ENCODE measurements at places on chromosomes 16 and 17.

GRCh38 chr17:5582209-5583185 lies 1.8 kb downstream of the NLRP1 start:
- H3K36me3 ChIP-seq, result peaks cover 4% of the 10 kb centered on the region
- no peak for DNase-seq
- no peak overlapping the region for H3K4me3 ChIP-seq
- no peaks in the 10 kb centered on the region for H3K27me3 ChIP-seq

GRCh38 chr16:560204-560700 lies at the start of gene PRR35:
Gene PRR35 (plus strand): TSS chr16:560394. CDS start chr16:563295, 2,901 bp downstream.
- H3K27me3 ChIP-seq, result peaks cover 11% of the 10 kb centered on the region
- no peak within 1 kb of the TSS for H3K4me3 ChIP-seq
- H3K36me3 ChIP-seq, result no peaks in the 10 kb centered on the region
- no peak within 1 kb of the TSS for H3K27ac ChIP-seq
- no peak for DNase-seq

DNA sequence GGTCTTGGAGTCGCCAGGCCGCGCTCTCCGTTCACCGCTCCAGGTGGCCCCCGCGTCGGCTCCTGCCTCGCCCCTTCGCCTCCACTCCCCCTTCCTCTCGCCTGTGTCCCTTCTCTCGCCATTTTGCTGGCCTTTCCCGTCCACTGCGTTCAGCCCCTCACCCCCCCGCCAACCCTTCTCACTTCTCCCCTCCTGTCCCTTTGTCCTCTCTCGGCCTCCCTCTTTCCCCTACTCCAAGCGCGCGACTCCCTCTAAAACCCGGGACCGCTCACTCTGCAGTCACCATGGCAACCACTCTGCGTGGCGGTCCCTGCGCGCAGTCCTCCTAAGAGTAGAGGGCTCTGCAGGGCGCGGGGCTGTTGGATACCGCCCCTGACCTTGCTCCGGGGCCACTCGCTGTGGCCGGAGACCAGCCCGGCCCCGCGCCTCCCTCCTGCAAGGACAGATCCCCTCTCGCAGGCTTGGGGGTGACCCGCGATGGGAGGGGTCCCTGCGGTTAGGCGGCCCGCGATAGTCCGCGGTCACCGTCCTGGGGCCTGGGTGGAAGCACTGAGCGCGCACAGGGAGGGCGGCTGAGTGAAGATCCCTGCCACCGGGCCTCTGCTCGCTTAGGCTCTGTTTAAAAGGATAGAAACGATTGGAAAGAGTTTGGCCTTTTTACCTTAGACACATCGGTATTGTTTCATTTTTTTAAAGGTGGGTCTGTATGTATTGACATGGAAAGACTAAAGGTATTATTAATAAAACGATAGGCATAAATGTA lies 454 bp downstream of the CCDC40 start:
- peaks cover 7% of the 10 kb centered on the region for H3K36me3 ChIP-seq
- peak overlapping the region; percentile 98 for H3K27ac ChIP-seq
- H3K4me1 ChIP-seq, result peaks cover 37% of the 10 kb centered on the region
- H3K27me3 ChIP-seq, result no peaks in the 10 kb centered on the region

GRCh38 chr17:8189041-8189710 lies 804 bp downstream of the BORCS6 start:
- H3K4me3 ChIP-seq, result no peak overlapping the region
- no peaks in the 10 kb centered on the region for H3K27me3 ChIP-seq
- H3K4me1 ChIP-seq, result peaks cover 11% of the 10 kb centered on the region
- no peaks in the 10 kb centered on the region for H3K36me3 ChIP-seq
- DNase-seq, result no peak

DNA sequence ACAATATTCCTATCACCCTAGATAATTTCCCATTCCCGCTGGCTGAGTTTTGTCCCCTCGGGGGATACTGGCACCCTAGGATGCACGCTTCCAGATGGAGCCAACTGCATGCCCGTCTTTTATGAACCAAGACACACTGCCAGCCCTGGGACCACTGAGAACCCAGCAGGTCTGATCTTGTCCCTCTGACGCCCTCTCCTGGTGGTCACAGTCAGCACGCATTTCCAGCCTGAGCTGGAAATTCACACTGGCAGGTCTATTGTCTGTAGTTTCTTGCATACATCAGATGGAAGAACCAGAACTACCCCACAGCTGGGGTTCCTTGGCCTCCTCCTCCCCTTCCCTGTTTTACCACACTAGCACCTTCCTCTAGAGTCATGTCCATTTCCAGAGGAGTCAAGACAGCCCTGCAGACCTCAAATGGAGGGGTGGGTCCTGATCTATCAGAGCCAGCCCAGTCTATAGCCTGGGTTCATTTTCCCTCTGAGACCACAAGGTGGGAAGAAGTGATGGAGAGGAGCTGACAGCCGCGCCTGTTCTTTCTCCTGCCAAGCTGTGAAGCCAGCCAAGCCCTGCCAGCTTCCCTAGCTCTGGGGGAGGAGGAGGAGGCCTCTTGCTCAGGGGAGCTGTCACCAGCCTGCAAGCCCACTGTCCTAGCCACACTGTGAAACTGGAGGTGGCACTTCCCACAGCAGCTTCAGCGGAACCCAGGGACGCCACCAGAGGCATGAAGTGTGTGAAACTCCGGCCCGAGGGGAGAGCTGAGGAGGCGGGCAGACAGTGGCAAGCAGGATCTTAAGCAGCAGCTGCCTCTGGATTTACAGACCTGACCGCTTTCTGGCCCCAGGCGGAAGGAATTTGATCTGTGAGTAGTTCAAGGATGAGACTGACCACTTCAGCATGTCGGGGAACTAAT lies 29.3 kb downstream of the MXRA7 start:
- no peak for DNase-seq
- no peak overlapping the region for H3K4me3 ChIP-seq
- H3K27ac ChIP-seq, result peak overlapping the region; percentile 30
- peaks cover 13% of the 10 kb centered on the region for H3K36me3 ChIP-seq
- H3K4me1 ChIP-seq, result peaks cover 28% of the 10 kb centered on the region

GRCh38 chr17:19800571-19800970 lies 52.5 kb upstream of the ALDH3A1 start:
- H3K4me1 ChIP-seq, result peaks cover 10% of the 10 kb centered on the region
- no peak overlapping the region for H3K4me3 ChIP-seq
- no peak overlapping the region for H3K27ac ChIP-seq
- DNase-seq, result no peak
- no peaks in the 10 kb centered on the region for H3K27me3 ChIP-seq

Data from chondrocyte (in vitro differentiated cells).